ENCODE measurements at places on chromosomes 7 and 10.
A peak's percentile ranks its signal among the peaks of the same experiment; 100 is the strongest.

DNA sequence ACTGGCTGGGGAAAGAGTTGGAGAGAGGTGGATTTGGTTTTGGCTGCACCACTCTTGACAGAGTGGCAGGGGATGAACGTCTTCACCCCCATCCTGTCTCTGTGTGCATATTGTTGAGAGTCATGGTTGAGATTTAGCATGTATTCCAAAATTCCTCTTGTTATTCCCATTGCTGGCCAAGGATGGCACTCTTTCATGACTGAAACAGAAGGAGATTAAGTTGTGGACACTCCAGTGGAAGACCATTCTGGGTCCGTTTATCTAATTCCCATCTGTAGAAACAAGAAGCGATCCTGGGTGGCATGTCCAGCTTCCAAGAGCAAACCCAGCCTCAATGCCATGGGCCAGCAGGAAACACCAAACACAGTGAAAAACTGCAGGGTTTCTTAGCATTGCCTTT lies 469.0 kb upstream of the IGFBP3 start:
- DNase-seq, result no peak

- DNase-seq, result no peak
These were observed 54.5 kb downstream of the GRB10 start for GRCh38 chr7:50728184-50728583.

DNA sequence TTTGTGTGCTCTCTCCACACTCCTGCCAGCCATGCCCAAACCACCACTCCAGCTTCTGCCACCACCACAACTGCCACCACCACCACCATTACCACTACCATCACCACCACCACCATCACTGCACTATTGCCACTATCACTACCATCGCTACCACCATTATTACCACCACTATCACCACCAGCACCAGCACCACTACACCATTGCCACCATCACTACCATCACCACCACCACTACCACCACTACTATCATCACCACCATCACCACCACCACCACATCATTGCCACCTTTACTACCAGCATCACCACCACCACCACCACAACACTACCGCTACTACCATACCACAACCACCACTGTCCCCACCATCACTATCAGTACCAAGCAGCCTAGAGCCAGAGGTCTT lies 26.0 kb upstream of the ZNF800 start:
- DNase-seq, result no peak

GRCh38 chr10:28367929-28368484 lies 65.1 kb upstream of the MPP7 start:
- DNase-seq, result peak; percentile 97

DNA sequence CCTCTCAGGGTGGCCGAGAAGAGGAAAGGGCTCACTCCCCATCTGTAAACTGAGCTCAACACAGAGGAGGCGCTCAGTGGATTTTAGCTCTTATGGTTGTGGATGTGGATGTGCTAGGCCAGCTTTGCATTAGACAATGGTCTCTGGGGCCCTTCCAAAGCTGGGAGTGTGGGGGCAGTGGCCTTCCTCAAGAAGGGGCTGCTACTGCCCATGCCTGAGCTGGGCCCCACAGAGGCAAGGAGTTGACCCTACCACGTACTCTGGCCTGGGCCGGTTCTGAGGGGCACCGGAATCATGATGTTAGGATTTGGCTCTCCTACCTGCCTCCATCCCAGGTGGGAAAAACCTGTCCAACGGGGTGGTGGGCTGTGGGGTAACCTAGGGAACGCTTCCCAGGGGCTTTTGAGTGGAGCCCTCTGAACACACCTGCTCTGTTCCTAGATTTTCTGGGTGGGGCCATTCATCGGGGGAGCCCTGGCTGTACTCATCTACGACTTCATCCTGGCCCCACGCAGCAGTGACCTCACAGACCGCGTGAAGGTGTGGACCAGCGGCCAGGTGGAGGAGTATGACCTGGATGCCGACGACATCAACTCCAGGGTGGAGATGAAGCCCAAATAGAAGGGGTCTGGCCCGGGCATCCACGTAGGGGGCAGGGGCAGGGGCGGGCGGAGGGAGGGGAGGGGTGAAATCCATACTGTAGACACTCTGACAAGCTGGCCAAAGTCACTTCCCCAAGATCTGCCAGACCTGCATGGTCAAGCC lies 11.5 kb downstream of the AQP1 start:
- DNase-seq, result no peak

DNA sequence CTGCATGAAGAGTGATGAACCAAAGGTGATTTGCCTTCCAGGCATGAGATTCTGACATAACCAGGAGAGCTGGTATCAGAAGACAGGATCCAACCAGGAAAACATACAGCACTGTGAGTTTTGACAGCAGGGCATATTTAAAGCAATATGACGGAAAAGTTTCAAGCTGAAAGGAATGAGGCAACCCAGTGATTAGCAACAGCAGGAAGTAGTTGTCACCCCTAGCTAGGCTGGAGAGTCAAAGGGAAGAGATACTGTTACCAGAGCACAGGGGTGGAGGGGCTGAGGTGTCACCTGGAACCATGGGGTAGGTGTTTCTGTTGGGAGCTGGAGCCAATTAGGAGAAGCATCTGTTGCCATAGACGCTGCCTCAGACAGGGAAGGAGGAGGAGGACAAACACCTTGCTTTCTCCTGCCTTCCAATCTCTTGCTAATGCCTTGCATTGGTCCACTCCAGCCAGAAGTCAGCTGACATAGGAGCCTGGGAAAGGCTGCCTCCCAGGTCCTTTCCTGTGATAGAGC lies 125.4 kb upstream of the SORCS3 start:
- no peak for DNase-seq

DNA sequence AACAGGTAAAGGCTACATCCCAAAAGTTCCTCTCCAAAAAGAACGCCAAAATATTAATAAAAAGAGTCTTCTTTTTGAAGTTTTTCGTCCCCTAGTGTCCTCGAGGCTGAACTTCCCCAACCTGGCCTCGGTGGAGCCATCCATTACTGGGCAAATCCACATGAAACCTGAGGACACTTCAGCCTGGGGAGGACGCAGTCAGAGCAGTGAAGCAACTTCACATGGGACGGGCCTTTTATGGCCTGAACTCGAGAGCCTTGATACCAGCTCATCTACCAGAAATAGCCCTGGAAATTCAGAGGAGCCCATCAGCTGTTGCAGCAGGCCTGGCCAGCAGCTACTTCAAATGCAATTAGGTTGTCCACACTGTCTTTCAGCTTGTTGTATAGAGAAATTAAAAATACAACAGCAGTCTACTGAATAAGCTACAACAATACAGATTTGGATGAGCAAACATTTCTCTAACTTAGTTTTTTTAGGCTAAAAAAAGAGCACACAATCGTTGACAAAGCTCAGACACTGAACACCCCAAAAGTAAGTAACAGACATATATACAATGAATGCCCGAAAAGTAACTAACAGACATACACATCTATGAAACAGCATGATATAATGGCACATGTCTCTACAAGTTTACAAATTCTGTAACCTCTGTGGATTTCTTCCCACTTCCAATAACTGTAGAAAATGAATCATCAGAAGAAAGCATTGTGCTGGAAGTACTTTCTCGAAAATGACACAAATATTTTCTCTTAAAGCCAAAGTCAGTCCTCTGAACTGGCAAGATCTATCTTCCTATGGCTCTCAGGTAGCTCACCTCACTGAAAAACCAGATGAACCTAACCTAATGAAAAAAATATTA lies at the start of gene SVIL:
Gene SVIL, minus strand, starts transcription at position 208 of the 862 bp plus-strand sequence. CDS start 79,913 bp downstream, outside the sequence.
- no peak for DNase-seq

- peak; percentile 13 for DNase-seq
These were observed 119.7 kb downstream of the JMJD1C start for GRCh38 chr10:63346015-63346441.

DNA sequence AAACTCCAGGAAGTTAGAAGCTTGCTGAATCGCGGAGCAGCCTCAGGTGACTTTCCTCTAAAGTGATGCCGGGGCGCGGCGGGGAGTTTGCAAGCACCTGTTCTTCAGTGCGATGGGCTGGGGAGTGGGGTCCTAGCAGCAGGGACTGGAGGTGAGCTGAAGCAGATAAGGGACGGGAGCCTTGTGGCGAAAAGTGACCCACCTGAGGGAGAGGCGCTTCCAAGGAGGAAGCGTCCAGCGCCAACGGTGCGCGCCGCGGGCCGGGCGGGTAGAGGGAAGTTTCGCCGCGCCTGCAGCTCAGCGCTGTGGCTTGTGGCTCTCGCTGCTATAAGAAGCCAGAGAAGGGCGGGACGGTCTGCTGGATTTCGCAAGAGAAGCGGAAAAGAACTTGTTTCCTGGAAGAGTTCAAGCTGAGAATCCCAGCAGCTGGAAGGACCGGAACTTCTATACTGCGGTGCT lies at the start of gene STEAP4:
Gene STEAP4, minus strand, starts transcription at position 305 of the 459 bp plus-strand sequence. CDS start 22,625 bp downstream, outside the sequence.
- DNase-seq, result peak; percentile 89

DNA sequence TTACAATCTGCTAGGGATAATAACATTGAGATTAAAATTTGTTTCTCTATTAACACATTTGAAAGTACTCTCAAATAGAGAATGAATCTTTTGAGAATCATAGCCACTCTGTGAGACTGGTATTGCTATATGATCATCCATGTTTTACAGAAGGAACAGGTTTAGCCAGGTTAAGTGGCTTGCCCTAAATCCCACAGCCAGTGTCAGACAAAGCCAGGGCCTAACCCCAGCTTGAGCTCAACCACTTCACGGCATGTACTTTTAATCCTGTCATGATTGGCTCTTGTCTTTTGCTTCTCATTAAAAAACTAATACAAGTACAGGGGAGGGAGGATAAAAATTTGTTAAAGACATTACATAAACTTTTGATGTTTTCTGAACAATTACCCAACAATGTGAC lies 3.8 kb upstream of the ZNRF2 start:
- DNase-seq, result no peak

DNA sequence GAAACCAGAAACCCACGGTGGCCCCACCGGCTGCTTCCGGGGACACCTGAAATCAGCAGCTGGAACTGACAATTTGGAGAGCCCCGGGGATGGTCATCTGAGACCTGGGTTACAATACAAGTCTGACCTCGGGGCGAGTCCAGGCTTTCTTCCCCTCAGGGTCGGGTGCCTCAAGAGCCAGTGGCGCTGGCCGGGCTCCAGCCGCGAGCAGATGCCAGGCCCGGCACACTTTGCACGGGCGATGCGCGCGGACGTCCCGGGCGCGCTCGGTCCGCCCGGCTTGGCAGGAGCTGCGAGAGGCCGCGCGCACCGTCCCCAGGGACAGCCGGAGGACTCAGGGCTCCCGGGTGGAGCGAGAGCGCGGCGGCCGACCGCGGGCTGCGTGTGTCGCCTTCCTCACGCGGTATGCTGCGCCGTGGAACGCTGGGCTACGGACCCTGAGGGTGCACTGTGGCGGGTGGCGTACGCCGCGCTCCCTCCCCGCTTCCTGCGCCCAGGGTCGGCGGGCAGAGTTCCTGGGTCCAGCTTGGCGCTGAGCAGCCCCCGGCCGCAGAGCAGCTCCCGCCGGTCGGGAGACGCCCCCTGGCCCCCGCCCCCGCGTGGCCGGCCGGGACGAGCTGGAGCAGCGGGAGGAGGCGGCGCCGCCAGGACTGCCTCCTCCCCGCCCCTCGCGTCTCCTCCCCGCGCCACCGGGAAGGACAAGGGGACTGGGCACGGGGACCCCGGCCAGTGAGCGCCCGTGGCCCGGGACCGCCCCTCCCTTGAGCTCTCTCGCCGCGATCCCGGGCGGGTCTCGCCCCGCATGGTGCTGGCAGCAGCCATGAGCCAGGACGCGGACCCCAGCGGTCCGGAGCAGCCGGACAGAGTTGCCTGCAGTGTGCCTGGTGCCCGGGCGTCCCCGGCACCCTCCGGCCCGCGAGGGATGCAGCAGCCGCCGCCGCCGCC lies at the start of gene RBM20:
Gene RBM20, plus strand, starts transcription at position 684 of the 945 bp plus-strand sequence. Its CDS starts 119 bp downstream, at position 803.
- no peak for DNase-seq

- DNase-seq, result no peak
These were observed 563.2 kb downstream of the DNAJB6 start for GRCh38 chr7:157900011-157900410.

DNA sequence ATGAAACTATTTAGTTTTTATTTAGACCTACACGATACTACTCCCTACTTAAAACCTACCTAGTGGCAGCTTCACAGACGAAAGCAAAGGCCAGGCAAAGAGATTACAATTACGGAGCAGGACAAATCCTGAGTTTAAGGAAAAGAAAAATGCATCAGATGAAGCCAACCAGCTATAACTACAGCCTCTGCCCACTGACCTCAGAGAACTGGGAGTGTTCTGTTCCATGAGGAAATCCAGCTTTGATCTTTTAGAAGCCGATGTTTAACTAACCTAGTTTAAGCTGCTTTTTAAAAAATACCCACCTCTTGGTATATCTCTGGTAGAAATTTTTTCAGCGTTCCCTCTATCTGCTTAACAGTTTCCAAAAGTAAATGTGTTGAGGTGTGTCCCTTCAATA lies 3.0 kb upstream of the UPF2 start:
- DNase-seq, result no peak

- DNase-seq, result no peak
These were observed 182.2 kb downstream of the ZNF438 start for GRCh38 chr10:30849231-30850035.

- DNase-seq, result no peak
These were observed 416.6 kb downstream of the PHTF2 start for GRCh38 chr7:78215199-78215598.

DNA sequence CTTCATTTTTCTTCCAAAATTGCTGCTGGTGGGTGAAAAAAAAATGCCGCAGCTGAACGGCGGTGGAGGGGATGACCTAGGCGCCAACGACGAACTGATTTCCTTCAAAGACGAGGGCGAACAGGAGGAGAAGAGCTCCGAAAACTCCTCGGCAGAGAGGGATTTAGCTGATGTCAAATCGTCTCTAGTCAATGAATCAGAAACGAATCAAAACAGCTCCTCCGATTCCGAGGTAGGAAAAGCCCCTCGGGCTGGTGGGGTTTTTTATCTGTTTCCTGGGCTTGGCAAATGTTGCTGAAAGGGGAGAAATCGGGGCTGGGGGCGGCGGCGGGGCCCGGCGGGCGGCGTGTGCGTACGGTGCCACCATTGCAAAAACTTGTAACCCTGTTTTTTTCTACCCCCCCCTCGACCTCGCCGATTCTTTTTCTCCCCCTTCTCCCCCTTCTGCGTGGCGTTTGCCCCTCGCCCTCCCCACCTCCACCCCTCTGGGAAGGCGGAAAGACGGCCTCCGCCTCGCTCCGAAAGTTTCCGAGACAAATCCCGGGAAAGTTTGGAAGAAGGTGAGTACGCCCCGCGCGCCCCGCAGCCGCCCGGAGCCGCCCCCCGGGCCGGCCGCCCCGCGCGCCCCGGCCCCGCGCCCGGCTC lies 789 bp downstream of the TCF7L2 start:
- peak; percentile 4 for DNase-seq

DNA sequence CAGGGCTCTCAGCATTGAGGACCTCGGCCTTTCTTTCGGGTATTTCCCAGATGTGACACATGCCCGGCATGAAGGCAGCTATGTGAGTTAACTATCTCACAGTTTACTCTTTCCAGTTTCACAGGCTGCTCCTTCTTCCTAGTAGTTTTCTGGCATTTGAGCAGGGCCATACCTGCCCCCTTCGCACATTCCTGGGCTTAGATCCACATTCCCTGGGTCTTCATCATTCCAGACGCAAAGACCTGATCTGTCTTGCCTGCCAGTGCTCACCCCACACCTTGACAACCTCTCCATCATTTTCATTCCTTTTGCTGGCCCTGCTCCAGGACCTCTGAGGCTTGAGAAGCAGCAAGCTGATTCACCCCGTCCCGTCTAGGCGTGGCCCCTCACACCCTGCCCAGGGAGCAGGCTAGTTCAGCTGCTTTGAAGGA lies 227.5 kb downstream of the WDR11 start:
- no peak for DNase-seq

All from MV-4-11 (cell line).